ENCODE measurements at places on chromosomes 7 and 10. TPM values are rescaled to one million over a fixed set of nuclear protein-coding genes. Genes with fewer than 3 reads are reported as not detected.

The MBL2 gene
- not detected for total RNA-seq

The GDI2 gene
- 93.2 TPM for total RNA-seq

The FAM24B gene
- total RNA-seq = 0.55 TPM

The ARMC10 gene
- total RNA-seq = 22.6 TPM

The CLCN1 gene
- total RNA-seq = not detected

DNA sequence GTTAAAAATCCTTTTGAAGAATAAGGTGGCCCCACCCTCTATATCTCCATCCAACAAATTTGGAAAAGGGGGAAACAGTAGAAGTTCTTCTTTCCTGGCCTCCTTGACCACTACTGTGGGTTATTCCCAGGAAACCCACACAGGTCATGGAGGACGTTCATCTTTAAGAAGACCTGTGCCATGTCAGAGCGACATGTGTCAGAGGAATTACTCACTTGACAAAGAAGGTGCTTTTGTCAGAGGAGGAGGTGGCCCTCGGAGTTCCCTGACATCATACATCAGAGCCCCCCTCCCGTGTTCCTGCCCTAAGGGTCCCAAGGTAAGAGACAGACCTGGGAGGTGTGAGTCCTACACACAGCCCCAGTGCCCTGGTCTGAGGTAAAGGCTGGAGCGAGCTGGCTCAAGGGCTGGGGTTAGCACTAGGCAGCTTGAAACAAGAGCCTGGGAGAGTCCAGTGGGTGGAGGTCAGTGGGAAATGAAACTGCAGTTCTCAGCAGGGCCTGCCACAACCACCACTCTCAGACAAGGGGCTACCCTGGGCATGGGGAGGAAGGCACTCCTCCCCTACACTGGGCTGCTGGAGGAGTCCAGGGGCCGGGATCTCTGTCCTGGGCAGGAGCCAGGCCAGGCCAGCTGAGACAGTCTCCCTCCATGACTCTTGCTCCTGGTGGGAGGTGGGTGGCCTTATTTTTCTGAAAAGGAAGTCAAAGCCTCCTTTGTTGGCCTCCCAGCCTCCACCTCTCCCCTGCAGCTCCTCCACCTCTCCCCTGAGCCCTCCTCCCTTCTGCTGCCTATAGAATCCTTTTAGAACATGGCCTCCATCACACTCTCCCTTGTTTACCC lies 21.8 kb upstream of the ZMIZ1 start:
- peak; percentile 20 for DNase-seq

DNA sequence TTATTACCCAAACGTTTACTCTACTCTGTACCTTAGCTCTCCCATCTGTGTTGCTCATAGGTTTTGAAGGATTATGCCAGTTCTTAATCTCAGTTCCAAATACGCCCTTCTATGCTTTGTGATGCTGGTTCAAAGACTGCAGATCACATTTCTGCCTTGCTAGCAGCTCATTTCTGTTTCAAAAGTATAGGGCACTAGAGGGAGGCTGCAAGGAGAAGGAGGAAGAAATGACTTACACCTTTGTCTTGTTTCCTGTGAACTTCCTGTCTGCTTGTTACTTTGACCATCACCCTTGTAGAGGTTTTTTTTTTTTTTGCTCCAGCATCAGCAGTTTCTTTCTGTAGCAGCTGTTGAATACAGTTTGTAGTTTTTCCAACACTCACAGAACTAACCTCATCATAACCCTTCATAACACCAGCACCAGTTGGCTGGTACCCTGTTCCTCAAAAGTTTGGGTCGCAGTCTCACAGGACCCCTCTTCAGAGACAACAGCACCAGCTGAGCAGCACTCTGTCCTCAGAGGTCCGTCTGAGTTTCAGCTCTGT lies 16.5 kb downstream of the SLK start:
- no peak for DNase-seq

GRCh38 chr7:18540396-18540795 lies 44.8 kb downstream of the HDAC9 start:
- no peak for DNase-seq

GRCh38 chr10:31071232-31072005 lies 39.8 kb upstream of the ZNF438 start:
- DNase-seq = no peak

DNA sequence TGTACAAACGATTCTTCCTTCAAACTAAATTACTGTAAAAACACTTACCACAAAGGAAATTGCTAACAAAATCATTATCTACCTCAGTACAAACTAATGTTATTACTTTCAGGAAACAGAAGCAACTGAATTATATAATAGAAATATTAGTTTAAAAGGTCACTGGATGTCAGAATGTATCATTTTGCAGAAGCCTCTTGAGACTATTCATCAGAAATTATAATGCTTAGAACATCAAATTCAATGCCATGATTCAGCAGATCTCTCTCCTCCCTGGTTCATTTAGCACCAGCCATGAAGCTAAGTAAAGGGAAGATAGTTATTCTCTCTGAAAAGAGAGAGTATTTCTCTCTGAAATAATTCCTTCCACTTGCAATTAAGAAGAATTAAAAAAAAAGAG lies 223.3 kb downstream of the IMMP2L start:
- DNase-seq = no peak

DNA sequence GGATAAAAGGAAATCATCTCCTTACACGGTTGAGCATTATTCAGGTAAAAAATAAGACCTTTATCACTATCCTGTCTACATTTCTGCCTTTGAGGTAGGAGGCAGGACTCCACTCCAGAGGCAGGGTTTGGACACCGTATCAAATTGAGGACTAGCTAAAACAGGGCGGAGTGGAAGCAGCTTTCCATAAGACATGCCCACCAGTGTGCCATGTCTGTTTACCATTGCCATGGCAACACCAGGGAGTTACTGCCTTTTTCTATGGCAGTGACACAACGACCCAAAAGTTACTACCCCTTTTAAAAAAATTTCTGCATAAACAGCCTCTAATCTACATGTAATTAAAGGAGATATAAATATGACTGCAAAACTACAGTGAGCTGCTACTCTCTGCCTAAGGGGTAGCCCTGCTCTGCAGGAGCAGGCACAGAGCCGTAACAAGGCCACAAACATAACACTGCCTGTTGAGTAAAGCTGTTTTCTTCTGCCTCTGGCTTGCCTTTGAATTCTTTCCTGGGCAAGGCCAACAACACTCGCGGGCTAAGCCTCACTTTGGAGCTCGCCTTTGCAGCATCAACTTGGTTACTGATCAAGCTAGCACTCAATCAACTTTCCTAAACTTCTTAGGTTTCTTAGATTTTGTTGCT lies 26.5 kb downstream of the DGKB start:
- DNase-seq = no peak

DNA sequence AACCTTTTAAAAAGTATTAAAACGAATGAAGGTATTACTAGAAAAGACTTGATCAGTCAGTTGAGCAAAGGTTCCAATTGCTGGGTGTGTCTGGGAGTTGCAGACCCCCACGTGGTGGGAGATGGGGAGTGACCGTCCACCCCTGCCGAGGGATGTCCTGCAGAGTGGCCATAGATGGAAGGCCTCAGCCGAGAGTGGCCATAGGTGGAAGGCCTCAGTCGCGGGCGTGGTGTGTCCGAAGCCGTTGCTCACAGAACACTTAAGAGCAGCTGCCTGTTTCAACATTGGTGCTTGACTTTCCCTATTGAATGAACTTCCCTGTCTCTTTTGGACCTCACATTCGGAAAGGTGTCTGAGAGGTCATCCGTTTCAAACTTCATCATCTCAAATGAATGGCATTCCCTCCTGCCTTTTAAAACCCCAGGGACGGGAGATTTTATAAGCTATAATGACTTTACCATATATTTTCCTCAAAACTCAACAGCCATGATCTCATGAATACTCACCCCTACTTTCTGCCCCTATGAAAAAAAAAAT lies 69.4 kb downstream of the CAMK1D start:
- no peak for DNase-seq

- no peak for DNase-seq
Measured at GRCh38 chr7:95421000-95421846, 13.6 kb downstream of the PON2 start.

DNA sequence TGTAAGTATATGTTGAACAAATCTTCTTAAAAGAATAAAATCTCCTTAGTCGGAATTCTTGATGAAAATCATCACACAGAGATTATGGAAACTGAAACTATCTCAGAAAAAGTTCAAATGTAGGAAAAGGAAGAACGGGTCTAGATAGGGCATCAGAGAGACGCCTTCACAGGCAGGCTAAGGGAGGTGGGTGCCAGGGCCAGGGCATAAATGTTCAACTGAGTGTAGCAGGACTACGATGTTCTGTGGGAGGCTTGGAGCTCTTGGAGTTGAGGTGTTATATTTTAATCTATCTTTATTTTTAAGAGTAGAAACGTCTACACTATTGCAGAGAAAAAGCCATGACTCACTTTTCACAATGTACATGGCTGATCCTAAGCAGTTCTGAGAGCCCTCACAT lies 101.2 kb downstream of the RSU1 start:
- DNase-seq = no peak

DNA sequence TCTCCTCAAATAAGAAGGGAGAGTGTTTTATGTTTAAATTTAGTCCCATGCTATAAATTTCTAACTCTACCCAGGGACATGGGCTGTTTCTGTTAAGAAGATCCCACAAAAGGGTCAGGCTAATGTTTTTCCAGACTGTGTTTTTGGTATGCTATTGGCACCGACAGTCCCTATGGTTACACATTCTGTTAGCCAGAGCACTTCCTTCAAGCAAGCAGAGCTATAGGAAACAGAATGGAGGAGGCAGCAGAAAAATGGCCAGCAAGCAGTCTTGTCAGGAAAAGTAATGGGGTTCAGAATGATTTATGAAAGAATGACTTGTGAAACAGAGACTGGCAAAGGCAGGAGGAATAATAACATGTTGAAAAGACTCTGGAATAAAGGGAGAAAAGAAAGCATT lies 44.8 kb upstream of the PHYHIPL start:
- DNase-seq = no peak

All from left ventricle myocardium inferior (tissue), 1 donor.